Natural killer cell (primary cell): ENCODE measurements at places on chromosomes 3 and 15. TPM values are rescaled to one million over a fixed set of nuclear protein-coding genes. Genes with fewer than 3 reads are reported as not detected.

CCR1 gene
- 3.8 TPM for total RNA-seq

GRAMD2A gene
- total RNA-seq, result not detected

IQCH gene
- 0.78 TPM for total RNA-seq

NEDD4 gene
- 6.9 TPM for total RNA-seq

ITPKA gene
- not detected for total RNA-seq

CD200R1 gene
- total RNA-seq, result 25.8 TPM

CCDC14 gene
- 38.5 TPM for total RNA-seq

ATP13A5 gene
- not detected for total RNA-seq

CCR3 gene
- 1.5 TPM for total RNA-seq

- no peaks in the 10 kb centered on the region for H3K4me1 ChIP-seq
- H3K4me3 ChIP-seq, result no peak overlapping the region
- no peaks in the 10 kb centered on the region for H3K27me3 ChIP-seq
- H3K27ac ChIP-seq, result no peak overlapping the region
- H3K36me3 ChIP-seq, result no peaks in the 10 kb centered on the region
Observed at GRCh38 chr3:152797751-152798432, 37.0 kb upstream of the P2RY1 start.

GRCh38 chr15:33198541-33198940, 4.0 kb upstream of the FMN1 start:
- H3K4me3 ChIP-seq, result no peak overlapping the region
- DNase-seq, result no peak
- no peaks in the 10 kb centered on the region for H3K27me3 ChIP-seq
- H3K27ac ChIP-seq, result no peak overlapping the region
- peaks cover 17% of the 10 kb centered on the region for H3K4me1 ChIP-seq

- no peak overlapping the region for H3K4me3 ChIP-seq
- H3K36me3 ChIP-seq, result no peaks in the 10 kb centered on the region
- no peak for DNase-seq
- H3K27me3 ChIP-seq, result no peaks in the 10 kb centered on the region
- H3K4me1 ChIP-seq, result peaks cover 40% of the 10 kb centered on the region
Observed at GRCh38 chr3:129016720-129017483, 15.8 kb downstream of the EFCC1 start.

DNA sequence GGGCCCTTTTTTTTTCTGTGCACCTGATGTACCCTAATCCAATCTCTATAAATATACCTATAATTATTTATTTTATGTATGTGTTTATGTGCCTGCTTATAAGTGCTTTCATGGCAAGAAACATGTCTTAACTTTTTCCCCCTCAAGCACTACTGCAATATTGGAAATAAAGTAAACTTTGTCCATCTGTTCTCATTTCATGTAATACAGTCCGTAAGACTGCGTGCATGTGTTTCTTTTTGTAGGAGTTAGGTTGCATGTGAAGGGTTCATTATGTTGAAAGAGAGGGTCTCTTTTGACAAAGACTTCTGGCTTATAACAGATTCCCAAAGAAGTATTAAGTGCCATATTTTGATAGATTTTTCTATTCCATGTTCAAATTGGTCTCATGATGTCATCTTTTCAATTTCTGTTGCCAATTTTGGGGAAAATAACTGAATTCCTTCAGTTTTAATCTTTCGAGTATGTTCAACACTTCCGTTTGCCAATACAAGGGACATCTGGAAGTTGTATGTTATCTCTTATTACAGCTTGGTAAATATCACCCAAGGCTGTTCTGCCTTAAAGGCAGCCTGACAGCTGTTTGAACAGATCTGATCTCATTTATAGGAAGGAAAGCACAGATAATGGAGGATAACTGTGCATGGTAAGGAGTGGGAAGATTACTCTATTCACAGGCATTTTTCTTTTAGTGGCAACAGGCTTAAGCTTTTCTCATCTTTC, 273.1 kb upstream of the SGO1 start:
- H3K4me1 ChIP-seq, result no peaks in the 10 kb centered on the region
- no peak overlapping the region for H3K4me3 ChIP-seq
- no peaks in the 10 kb centered on the region for H3K36me3 ChIP-seq
- no peak overlapping the region for H3K27ac ChIP-seq
- DNase-seq, result no peak

DNA sequence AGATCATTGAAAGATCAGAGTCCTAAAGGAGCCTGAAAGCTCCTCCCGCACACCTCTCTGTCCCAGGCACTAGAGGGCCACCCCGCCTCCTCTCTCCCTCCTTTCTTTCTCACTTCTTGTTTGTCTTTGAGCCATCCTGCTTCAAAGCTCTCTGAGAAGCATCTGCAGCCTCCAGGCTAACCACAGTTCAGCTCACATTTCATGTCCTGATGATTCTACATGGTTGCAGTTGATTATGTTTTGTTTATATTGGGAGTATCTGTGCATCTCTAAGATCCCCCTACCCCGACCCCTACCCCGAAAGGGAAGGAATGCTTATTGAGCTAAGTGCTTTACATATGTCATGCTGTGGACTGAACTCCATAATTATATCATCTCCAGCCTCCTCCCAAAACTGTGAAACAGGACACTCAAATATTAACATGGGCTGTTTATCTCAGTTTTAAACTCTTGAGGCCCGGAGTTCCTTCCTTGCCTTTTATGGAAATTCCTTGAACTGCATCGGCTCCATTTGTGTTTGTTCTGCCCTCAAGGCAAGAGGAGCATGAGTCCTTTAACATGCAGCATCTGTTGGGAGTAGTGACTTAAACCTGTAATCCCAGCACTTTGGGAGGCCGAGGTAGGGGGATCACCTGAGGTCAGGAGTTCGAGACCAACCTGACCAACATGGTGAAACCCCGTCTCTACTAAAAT, 30.9 kb downstream of the MGLL start:
- H3K36me3 ChIP-seq, result no peaks in the 10 kb centered on the region
- H3K27me3 ChIP-seq, result no peaks in the 10 kb centered on the region
- H3K27ac ChIP-seq, result no peak overlapping the region
- no peak overlapping the region for H3K4me3 ChIP-seq
- DNase-seq, result no peak
- H3K4me1 ChIP-seq, result no peaks in the 10 kb centered on the region

- no peaks in the 10 kb centered on the region for H3K27me3 ChIP-seq
- H3K4me1 ChIP-seq, result peaks cover 4% of the 10 kb centered on the region
- DNase-seq, result no peak
- no peak overlapping the region for H3K4me3 ChIP-seq
- H3K27ac ChIP-seq, result no peak overlapping the region
- peaks cover 27% of the 10 kb centered on the region for H3K36me3 ChIP-seq
Observed at GRCh38 chr3:127680146-127680661, 7.5 kb downstream of the ABTB1 start.

DNA sequence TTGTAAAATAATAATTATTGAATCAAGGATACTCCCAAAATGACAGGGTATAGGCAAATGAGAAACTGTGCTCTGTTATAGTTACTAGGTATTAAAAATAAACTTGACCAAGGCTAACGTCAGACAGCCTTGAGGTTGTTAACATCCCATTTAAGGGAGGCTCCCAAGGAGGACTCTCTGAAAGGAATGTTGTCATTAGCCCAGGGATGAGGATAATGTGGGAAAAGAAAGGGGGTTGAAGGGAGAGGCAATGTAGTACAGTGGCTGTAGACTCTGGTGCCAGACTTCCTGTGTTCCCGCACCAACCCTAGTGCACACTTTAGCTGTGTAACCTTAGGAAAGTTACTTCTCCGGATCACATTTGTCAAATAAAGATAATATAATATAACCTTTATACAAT, 47.0 kb upstream of the RARB start:
- H3K36me3 ChIP-seq, result no peaks in the 10 kb centered on the region
- no peak overlapping the region for H3K4me3 ChIP-seq

DNA sequence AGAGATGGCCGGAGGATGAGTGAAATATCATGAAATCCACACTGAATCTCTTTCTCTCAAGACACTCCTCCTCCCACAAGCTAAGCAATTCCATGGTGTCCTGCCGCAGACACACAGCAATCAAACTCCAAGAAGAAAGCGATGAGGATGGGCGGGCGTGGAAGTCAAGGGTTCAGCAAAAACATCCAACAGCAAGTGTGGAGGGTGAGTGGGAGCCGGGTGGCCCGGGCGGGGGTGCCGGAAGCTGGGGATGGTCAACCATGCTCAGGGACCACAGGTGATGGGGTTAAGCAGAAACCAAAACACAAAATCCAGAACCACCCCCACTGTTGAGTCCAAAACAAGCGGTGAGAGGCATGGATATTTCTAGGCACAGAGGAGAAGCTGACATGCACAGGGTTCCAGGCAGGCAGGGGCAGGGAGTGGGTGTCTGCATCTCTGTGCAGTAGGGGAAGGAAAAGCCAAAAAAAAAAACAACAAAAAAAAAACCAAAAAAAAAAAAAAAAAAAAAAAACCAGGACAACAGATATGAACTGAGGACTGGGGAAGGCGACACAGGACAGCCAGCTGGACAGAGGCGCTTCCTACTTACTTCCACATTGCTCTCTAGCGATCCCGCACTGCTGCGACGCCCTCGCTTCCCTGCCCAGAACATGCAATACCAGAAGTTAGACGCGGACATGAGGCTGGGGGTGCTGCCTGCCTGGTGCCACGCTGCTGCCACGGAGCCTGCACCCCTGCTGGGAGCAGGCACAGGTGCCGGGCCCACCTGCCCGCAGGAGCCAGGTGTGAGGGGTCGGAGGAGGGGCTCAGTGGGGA, 61.0 kb upstream of the RPL32 start:
- H3K4me3 ChIP-seq, result no peak overlapping the region
- H3K4me1 ChIP-seq, result peaks cover 42% of the 10 kb centered on the region
- no peaks in the 10 kb centered on the region for H3K27me3 ChIP-seq
- peaks cover 75% of the 10 kb centered on the region for H3K36me3 ChIP-seq

- no peaks in the 10 kb centered on the region for H3K4me1 ChIP-seq
- no peaks in the 10 kb centered on the region for H3K27me3 ChIP-seq
- no peak for DNase-seq
- no peaks in the 10 kb centered on the region for H3K36me3 ChIP-seq
- H3K4me3 ChIP-seq, result no peak overlapping the region
Observed at GRCh38 chr3:127066635-127067034, 83.7 kb downstream of the PLXNA1 start.

DNA sequence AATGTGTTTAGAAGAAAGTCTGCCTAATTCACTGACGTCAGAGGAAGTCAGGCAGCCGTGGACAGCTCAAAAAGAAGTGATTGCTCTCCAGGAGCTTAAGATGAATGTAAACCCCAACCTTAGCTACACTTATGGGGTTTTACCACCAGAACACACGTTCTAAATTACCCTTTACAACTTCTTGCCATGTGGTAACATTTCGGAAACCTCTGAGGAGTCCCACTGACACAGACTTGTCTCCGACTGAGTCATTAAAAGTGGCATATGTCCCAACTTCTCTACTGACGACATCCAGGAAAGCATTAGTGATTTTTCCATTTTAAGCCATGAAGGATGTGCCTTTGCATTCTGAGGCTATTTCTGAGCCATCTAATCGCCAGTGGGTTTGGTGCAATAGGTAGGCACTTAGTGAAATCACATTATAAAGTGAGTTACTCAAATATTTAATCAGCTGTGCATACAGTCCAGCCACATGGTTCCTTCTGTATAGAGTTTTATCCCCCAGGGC, 32.4 kb downstream of the C2CD4A start:
- no peaks in the 10 kb centered on the region for H3K36me3 ChIP-seq
- no peak for DNase-seq
- H3K4me1 ChIP-seq, result no peaks in the 10 kb centered on the region
- no peaks in the 10 kb centered on the region for H3K27me3 ChIP-seq
- no peak overlapping the region for H3K27ac ChIP-seq
- no peak overlapping the region for H3K4me3 ChIP-seq

DNA sequence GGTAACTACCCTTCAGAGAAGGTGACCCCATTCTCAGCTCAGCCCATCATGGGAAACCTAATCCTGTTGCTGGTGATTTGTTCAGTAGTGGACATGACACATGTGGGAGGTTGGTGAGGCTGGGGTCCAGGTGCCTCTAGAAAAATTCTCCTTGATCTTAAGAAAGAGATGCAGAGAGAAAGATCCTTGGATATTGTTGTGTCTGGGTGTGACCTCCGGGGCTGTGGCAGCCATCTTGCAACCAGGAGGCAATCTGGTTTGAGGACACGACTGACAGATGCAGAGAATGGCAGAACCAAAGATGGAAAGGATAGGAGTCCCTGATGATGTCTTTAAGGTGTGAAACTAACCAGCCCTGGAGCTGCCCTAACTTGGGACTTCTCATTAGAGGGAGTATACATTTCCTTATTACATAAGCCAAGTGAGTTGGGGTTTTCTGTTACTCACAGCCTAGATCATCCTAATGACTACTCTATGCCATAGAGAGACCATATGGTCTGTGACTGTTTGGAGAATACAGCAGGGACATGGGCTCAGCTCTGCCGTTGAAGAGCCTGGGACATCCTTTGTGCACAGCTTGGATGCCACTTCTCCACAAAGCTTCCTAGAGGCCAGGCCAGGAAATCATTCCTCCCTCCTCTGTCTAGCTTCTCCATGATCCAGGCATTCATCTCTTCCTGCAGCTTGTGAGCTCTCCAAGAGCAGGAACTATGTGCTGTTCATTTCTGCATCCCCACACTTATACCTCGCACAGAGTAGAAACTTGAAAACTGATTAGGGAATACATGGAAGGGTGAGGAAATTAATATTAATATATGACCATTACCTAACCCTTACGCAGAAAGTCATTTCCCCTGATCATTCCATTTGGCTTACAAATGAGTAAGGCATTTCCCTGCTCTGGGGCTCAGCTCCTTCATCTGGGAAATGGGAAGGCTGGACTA, 45.9 kb downstream of the HRH1 start:
- no peaks in the 10 kb centered on the region for H3K27me3 ChIP-seq
- no peak overlapping the region for H3K4me3 ChIP-seq
- DNase-seq, result no peak

DNA sequence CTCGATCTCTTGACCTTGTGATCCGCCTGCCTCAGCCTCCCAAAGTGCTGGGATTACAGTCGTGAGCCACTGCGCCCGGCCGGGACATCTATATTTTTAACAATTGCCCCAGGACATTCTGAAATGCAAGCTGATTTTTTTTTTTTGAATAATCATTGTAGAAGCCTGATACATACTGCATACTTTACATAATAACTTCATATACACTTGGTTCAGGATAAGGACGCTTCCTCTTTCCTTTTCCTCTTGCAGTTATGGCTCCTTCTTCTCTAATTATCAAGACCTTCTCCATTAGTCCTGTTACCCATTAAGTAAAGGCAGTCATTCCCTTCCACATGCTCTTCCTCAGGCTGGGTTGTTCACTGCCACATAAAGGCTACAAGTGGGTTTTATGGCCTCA, 58.3 kb downstream of the SLCO3A1 start:
- no peak overlapping the region for H3K27ac ChIP-seq
- H3K27me3 ChIP-seq, result no peaks in the 10 kb centered on the region
- H3K4me1 ChIP-seq, result no peaks in the 10 kb centered on the region

- H3K27me3 ChIP-seq, result no peaks in the 10 kb centered on the region
- no peaks in the 10 kb centered on the region for H3K36me3 ChIP-seq
- H3K27ac ChIP-seq, result no peak overlapping the region
- H3K4me1 ChIP-seq, result peaks cover 11% of the 10 kb centered on the region
- no peak for DNase-seq
Observed at GRCh38 chr15:67048281-67049279, 16.8 kb upstream of the SMAD3 start.
